ENCODE measurements at places on chromosomes 3 and 15. TPM values are rescaled to one million over a fixed set of nuclear protein-coding genes. Genes with fewer than 3 reads are reported as not detected.

LRRN1 gene
- 2.6 TPM for polyA plus RNA-seq

IMP3 gene
- 249 TPM for polyA plus RNA-seq

KBTBD13 gene
- not detected for polyA plus RNA-seq

UBAP1L gene
- 0.26 TPM for polyA plus RNA-seq

PCSK6 gene
- polyA plus RNA-seq: 0.14 TPM
